Stimulated activated naive CD8-positive, alpha-beta T cell treated with anti-CD3 and anti-CD28 coated beads, Interleukin-15, Interleukin-2, amounts not matched to agents 100 U/mL and 50 U/mL, for 24 hours (primary cell): ENCODE measurements at places on chromosomes 12 and 14.

- DNase-seq = no peak
These were observed 37.3 kb upstream of the CSRP2 start for GRCh38 chr12:76916170-76916540.

DNA sequence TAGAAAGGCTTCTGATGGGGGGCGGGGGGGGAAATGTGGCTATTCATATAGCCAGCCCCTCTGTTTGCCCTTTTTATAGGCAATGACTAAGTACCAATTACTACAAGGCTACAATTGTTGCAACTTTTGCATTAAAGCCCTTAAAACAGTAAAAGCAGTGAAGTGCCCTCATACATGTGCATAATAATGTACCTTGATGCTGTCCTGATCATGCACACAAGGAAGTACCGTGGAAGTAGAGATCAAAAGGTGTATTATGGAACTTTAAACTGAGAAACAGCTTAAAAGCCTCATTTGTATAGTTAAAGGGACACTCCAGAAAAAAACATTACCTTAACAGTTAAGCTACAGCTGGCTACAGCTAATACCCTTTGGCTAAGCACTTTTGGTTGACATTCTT lies 111.8 kb downstream of the PLEKHG7 start:
- DNase-seq = no peak

- no peak for DNase-seq
These were observed 12.1 kb downstream of the CSRP2 start for GRCh38 chr12:76866726-76867125.

- no peak for DNase-seq
These were observed 31.9 kb downstream of the FBXO34 start for GRCh38 chr14:55303125-55303499.

GRCh38 chr12:70190262-70191010 lies 52.8 kb upstream of the CNOT2 start:
- no peak for DNase-seq

DNA sequence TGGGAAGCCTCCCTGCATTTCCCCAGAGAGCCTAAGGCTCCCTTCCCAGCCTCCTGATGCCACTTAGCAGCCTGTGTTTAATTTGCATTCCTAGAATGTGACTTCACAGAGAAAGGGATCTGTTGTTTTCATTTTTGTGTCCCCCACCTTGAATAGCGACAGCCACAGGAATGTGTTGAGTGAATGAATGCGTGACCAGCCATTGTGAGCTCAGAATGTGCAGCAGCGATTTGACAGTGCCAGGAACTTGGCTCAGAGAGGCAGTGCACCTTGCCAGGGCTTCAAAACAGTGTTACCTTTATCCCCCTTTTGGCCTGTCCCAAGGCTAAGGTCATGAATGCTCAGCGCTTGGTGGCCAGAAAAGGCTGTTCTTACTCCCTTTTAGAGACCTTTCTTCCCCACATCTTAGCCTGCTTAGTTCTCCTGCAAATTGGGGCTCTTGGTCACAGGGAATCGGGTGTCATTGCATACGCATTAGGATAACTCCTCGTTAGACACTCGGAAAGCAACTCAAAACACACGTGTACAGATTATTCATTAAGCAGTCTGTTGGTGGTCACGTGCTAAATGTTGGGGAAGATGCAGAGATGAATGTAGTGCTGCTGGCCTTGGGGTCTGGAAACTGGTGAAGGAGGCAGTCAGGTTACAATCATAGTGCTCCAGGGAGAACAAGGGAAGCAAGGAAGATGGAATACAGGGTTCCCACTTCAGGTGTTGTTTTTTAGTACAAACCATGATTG lies 9.8 kb downstream of the NTF3 start:
- DNase-seq = no peak

GRCh38 chr14:67411820-67412421 lies at the start of gene PLEK2:
Gene PLEK2, minus strand, starts transcription at chr14:67412165. Its CDS starts 106 bp downstream, at chr14:67412059.
- peak; percentile 44 for DNase-seq

DNA sequence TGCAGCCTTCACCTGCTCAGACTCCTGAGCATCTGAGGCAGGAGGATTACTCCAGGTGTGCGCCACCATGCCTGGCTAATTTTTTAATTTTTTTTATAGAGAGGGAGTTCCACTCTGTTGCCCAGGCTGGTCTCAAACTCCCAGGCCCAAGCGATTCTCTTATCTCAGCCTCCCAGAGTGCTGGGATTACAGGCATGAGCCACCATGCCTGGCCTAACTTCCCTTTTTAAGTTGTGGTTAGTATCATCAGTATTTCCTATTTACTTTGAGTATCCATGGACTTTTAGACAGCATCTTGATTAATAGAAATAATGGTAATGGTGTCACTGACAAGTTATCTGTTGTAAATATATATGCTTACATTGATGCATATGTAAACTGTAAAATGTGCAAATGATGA lies 116.9 kb downstream of the FGD4 start:
- no peak for DNase-seq

- DNase-seq = no peak
These were observed 123.7 kb downstream of the DAD1 start for GRCh38 chr14:22465201-22465840.

GRCh38 chr12:106632797-106633450 lies 50.1 kb downstream of the RFX4 start:
- DNase-seq = no peak

GRCh38 chr12:3081886-3082285 lies 4.7 kb downstream of the TSPAN9 start:
- no peak for DNase-seq

GRCh38 chr12:64824130-64824499 lies 332 bp upstream of the TBC1D30 start:
- DNase-seq = peak; percentile 11

- DNase-seq = no peak
These were observed 209.8 kb downstream of the SPTSSA start for GRCh38 chr14:34252227-34252626.

- DNase-seq = no peak
These were observed 41.3 kb upstream of the BCL7A start for GRCh38 chr12:121980191-121980891.

GRCh38 chr12:116916714-116917114 lies 6.0 kb downstream of the FBXW8 start:
- DNase-seq = peak; percentile 61

DNA sequence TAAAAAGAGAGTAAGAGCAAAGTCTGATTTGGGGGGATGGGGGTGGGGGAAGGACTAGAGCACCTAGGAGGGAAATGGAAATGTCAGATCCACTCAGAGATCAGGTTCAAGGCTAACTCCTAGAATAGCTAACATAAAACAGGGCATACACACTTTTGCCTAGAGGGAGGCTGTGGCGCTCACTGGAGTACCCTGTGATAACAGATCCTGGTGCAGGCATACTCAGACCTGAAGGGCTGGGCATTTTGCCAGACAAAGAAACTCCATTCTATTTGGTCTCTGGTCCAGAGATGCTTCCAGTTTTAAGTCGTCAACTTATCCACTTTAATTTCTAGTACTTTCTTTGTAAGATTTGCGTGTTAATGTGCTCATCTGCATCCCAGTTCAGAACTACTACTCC lies 5.8 kb downstream of the CTDSP2 start:
- DNase-seq = no peak

DNA sequence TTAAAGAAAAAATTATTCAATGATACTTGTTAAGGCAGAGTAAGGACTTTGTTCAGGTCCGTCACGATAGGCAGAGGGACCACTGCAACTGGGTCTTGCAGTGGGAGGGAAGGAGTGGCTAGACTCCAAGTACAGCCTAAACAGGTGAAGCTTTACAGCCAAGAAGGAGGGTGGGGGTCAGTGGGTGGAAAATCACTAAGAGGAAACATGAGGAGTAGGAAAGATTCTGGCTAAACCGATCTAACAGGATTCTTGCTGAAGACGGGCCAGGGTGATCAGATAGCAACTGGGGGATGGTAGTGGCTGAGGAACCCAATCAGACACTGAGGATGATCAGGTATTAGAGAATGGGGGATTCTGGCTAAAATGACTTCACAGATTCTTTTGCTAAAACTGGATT lies 100.2 kb downstream of the TTC7B start:
- DNase-seq = no peak

GRCh38 chr14:102317564-102318248 lies 1.8 kb upstream of the ZNF839 start:
- no peak for DNase-seq

DNA sequence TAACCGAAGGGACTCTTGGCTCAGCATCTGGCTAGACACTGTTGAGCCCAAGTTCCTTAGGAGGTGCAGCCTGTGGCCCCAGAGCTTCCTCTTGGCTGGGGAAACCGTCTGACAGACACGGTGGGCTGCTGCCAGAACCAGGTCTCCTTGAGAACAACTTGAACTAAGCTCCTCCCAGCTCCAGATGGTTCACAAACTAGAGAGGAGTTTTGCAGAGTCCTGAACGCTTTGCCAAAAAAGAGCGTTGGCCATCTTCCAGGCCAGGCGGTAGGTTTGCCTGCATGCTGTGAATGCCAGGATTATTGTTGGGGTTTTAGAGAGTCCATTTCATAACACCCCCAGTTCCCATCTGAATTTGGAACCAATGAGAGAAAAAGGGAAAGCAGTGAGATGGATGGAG lies 399.8 kb downstream of the RGS6 start:
- no peak for DNase-seq

- no peak for DNase-seq
These were observed 75.5 kb upstream of the RERGL start for GRCh38 chr12:18165422-18165871.

GRCh38 chr12:48032597-48032996 lies 28.3 kb upstream of the COL2A1 start:
- DNase-seq = no peak

DNA sequence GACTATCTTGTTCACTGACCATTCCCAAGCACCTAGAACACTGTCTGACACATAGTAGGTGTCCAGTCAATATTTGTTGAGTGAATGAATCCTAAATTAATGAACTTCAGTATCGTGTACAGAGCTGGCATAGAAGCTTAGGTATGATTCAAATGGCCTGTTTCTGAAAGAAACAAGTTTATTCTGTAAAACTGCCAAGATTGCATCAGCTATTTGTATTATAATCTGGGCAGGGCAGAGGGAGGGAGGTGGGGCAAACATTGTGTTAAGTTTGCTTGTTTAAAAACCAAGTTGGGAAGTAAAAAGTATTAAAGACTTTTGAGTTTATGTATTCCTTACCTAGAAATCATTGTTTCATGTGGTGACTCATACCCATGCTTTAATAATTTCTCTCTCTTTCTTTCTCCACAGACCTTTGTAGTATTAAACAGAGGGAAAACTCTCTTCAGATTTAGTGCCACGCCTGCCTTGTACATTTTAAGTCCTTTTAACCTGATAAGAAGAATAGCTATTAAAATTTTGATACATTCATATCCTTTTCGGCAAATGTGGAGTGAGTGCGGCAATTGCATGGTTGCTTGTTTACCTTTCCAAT lies 92.8 kb downstream of the SCN8A start:
- DNase-seq = no peak

DNA sequence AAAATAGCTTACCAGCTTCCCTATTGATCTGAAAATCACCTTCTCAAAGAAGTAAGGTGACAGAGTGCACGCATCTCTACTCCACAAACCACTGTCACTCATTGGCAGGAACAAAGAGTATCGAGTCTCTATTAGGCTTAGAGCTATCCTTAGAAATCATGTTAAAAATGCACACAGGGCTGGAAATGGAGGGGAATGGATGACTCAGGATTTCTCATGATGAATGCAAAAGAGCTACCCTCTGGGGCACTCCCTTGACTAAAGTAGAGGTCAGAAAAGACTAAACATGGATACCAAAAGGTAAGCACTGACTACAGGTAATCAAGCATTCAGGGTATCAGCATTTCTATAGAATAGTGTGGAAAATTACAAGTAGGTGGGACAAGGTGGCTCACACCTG lies 96.1 kb upstream of the ANO4 start:
- DNase-seq = no peak

DNA sequence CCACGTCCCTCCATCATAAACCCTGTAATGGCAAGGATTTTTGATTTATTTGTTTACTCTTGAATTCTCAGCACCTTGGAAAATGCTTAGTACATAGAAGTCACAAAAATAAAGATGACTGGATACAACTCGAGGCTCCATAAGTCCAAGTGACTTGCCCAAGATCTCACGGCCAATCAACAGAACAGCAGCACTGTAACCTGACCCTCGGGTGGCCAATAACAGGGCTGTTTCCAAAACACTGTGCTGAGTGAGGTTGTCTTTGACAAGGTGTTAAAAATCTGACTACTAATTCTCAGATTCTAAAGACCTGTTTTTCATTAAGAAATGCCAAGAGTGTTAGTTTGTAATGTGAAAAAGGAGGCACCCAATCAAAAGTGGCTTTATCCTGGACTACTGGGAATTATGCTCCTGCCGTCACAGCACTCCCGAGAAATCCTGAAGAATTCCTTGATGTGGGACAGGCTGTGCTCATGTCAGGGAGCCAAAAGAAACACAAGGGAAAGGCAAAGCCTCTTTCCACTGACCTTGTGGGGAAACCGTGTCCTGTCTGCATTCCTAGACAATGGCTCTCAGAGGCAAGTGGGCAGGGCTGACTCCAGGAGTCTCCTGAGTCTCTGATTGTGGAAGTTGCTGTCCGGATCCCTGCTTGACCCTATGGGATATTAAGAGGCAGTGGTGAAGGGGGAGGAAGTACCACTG lies 204.7 kb upstream of the PELI2 start:
- no peak for DNase-seq

DNA sequence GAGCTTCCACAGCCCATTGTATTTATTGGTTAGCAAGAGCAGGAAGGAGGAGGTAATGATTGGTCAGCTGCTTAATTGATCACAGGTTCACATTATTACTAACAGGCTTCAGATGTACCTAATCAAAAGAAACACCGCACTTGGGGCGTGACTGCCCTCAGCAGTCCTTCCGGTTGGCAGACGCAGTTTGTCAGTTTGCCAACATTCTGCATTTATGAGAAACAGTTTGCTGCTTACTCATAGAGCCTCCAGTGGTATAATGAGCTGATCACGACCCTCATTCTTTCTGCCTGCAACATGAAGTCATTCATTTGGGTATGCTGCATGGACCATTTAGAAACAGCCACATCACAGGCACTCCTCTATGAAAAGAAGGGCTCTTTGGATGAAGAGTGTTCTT lies 42.5 kb upstream of the PPM1H start:
- no peak for DNase-seq

DNA sequence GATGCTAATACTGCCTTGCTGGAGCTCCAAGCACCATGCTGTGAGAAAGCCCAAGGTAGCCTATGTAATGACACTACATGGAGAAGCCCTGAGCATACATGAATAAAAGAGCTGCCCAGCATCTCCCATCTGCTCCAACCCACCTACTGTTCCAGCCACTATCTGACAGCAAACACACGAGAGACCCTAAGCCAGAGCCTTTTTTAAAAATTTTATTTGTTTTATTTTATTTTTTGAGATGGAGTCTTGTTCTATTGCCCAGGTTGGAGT lies 95.2 kb upstream of the PRICKLE1 start:
- DNase-seq = no peak

GRCh38 chr12:55745361-55746173 lies 2.6 kb downstream of the GDF11 start:
- DNase-seq = no peak
